Ureter (tissue), 1 donor: ENCODE measurements at places on chromosomes 7 and 10. TPM values are rescaled to one million over a fixed set of nuclear protein-coding genes. Genes with fewer than 3 reads are reported as not detected.

DNA sequence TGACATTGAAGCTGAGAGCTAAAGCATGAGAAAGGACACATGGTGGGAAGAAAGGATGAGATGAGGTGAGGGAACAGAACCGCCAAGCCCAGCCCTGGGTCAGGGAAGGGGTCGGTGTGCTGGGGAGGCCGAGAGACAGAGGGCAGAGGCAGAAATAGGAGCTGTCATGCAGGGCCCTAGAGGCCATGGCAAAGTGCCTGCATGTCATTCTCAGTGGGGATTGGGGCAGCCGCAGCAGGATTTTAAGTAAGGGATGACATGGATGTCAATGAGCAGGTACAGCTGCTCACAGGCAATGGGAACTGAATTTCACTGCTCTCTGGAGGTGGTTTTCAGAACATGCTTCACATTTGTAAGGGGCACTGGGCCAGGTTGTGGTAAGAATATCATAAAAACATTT lies 227.4 kb downstream of the RAB11FIP2 start:
- no peak for DNase-seq

DNA sequence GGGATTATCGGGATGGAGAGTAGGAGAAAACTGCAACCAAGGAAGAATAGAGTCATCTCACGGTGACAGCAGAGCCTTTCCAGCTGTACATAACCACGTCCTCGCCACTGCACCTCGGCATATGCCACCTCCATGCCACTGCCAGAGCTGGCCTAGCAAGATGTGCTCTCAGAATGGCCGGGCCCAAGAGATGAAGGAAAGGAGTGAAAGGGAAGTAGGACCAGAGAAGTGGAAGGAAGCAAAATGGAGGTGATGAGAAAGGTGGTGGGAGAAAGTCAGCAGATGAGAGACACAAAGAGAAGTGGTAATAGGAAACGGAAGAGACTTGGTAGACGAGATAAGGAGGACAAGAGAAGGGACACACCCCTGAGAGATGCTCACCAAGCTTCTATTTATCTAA lies 8.0 kb upstream of the CALU start:
- DNase-seq = no peak

DNA sequence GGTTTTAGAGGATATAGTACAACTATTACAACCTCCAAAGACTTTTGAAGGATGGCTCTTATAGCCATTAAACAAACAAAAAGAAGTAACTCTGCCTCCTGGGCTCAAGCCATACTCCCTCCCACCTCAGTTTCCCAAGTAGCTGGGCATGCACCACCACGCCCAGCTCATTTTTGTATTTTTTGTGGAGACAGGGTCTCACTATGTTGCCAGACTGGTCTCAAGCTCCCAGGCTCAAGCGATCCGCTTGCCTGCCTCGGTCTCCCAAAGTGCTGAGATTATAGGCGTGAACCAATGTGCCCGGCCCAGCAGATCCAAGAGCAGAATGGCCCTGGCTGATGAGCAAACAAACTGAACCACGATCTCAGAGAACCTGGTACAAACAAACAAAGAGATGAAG lies 16.0 kb downstream of the NANOS1 start:
- DNase-seq = no peak

- DNase-seq = no peak
Observed at GRCh38 chr10:89653410-89653869, 8.4 kb upstream of the PANK1 start.

DNA sequence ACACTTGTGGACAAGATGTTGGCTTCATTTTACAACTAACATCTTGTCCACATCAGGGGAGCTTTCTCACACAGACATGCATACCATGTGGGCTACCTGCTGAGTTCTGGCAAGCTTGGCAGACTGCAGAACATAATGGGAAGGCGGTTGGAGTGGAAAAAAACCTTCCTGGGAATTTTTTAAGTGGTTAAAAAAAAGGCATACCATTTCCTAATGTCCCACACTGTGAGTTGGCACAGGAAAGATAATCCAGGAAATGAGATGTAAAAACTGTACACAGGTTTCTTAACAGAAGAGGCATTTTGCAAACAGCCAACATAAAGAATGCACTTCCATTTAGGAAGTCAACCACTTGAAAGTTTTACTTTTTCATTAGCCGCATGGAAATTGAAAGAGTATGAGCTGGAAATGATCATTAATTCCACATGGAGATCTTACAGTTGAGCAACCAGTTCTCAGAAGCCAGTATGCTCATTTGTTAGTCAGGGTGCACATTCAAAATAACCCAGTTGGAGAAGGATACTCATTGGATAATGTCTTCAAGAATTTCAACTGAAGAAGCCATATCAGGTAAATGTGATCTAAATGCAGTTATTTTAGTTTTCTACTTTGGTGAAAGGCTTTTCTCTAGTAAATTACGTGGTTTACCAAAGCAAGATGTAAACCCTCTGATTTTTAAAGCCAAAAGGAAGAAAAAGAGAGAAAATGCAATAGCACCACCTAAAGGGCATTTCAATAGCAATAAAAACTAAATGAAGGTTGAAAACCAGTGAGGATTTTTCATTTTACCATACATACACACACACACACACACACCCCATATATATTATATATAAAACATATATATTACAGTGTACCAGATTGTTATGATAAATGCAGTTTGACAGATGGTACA lies 194.0 kb downstream of the TAX1BP1 start:
- no peak for DNase-seq

GTF2I gene
- total RNA-seq = 277 TPM

PCGF6 gene
- total RNA-seq = 6.3 TPM

PNLIPRP2 gene
- total RNA-seq = not detected

MGAM2 gene
- total RNA-seq = not detected

TMEM225B gene
- total RNA-seq = 2.9 TPM

PAX2 gene
- 0.52 TPM for total RNA-seq

TUBAL3 gene
- not detected for total RNA-seq

OR2A2 gene
- not detected for total RNA-seq

SMKR1 gene
- 2.2 TPM for total RNA-seq

R3HCC1L gene
- 21.0 TPM for total RNA-seq
